ENCODE measurements at places on chromosomes 6 and 20.

DNA sequence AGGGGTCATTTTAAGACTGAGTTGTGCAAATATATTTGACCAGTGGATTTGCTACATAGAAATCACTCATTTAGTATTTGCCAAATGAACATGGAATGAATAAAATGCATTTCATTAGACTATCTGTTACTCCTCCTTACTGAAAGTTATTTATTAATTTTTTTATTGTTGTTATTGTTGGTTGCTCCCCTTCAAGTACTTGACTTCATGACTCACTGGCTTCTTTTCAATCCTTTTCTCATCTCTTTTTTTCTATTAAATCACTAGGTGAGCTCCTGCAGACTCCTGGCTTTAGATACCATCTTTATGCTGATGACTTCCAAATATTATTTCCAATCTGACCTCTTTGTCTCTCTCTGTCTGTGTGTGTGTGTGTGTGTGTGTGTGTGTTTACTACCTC is 192.2 kb upstream of the FAM83B start:
- DNase-seq, result no peak

GRCh38 chr20:57219071-57219677 is 47.3 kb downstream of the BMP7 start:
- no peak for DNase-seq

DNA sequence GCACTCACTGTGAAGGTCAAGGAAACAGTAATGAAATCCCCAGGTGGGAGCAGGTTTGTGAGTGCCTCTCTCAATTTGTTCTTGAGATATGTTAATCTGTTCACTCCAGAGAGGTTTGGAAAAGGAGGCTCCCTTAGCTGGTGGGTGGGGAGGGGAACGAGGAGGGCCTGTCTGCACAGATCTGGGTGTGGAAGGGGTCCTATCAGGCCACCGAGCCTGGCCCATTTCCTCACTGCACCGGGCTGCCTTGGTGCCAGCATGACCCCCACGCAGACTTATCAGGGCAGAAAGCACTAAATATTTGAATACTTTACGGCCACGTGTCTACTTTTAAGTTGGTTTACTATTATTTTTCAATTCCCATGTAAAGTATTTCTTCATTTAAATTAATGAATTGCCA is 8.3 kb downstream of the AGPAT4 start:
- no peak for DNase-seq

GRCh38 chr6:136550045-136550329 is 235 bp downstream of the MAP7 start:
- DNase-seq, result no peak

DNA sequence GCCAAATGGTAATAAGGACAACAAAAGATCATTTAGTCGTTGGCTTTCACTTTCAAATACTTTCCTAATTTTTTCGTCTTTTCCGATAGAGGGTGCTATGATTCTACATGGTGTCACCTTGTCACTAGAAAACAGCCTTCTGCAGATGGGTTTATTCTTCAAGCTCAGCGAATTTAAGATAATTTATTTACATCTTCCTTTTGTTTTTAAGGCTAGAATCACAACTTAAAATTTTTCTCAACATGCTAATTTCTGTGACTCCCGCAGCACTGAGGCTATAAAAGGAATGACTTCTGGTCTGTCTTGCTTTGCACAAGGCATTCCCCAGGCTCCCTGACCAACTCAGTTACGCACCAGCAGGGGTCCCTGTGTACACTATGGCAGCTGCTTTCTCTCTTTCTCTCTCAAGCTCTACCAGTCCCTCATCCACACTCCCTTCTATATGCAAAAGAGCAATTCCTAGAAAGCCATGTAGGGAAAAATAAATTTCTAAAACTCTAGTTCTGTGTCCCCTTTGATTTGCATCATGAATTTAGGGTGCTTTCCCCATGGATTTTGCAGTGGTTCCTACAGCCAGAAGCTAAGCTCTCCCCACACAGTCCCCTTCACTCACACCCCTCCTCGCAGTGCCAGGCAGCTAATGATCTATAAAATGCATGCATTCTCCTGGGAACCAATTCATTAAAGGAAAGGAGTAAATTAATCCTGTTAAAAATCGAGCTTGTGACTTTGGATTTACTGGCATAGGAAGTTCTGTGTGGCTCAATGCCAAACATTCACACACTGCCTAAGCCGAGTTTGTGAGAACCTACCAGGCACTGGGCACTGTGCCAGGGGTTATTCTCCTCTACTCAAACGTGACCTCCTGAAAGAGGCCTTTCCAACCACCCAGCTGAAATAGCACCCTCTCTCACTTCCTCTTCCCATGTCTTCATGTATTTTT is 74.5 kb downstream of the DCDC2 start:
- peak; percentile 74 for DNase-seq

DNA sequence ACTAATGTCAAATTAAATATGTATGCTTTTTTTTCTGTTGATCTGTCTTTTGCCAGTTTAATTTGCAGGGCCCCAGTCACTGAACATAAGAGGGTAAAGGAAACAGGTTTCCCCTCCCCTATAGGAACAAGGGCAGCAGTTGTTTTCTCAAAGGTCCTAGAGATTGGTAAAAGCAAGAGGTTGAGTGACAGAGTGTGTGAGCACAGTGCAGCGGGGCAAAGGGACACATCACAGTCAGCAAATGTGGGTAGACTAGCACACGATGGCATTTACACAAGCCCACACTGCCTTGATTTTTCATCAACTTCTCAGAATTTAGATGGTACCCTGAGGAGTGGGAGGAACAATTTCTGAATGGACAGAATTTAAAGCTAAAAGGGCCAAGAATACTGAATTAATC is 138.7 kb upstream of the MYLIP start:
- no peak for DNase-seq

DNA sequence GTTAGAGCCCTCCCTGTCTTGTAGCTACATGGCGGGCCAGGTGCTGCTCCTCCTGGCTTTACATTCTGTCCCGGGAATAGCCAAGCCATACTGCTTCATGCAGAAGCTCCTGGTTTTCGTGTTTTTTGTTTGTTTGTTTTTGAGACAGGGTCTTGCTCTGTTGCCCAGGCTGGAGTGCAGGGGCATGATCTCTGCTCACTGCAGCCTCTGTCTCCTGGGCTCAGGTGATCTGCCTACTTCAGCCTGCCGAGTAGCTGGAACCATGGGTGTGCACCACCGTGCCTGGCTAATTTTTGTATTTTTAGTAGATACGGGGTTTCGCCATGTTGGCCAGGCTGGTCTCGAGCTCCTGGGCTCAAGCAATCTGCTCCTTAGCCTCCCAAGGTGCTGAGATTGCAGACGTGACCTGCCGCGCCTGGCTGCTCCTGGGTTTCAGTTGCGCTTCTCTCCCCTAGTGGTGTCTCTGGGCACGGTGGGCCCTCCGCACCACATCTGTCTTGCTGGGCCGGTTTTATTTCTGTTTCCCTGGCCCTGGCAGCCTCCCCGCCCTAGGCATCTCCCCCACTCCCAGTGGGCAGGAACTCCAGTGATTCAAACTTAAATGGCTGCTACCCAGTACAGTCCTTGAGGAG is 12.9 kb downstream of the CDYL start:
- DNase-seq, result no peak

DNA sequence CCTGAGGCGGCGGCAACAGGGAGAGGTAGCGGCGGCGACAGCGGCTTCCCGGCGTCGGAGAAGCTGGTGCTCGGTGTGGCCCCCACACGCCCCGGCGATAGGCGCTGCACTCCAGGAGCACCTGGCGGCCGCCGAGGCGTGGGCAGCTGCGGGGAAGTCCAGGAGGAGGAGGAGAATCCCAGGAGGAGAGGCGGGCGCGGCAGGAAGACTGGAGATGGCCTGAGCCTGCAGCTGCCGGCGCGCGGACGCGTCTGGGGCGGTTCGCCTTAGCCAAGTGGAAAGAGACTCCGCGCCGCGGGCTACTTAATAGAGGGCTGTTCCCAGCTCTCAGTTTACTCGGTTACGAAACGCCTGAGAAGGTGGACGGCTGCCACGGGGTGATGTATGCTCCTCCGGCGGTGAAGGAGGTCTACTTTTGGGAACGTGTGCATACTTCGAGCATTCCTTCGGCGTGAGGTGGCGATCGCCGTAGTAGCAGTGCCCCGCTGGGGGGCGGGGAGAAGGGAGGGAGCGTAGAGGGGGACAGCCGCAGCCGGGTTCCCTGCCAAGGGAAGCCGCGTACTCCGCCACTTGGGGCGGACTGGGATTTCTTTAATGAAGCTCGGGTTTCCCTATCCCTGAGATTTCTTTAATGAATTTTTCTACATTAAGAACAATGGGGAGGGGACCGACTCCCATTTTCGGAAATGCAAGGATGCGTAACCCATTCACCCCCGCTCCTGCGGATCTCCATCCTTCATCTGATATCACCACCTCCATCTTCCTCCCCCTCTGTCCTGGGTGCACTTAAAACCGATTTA is at the start of gene COL12A1:
COL12A1 (minus strand) TSS at position 278 of the 800 bp plus-strand sequence. CDS start 3,261 bp downstream, outside the sequence.
- no peak for DNase-seq

- DNase-seq, result no peak
Observed at GRCh38 chr6:40054602-40055001, 120.3 kb upstream of the MOCS1 start.

GRCh38 chr6:144415835-144416237 is 130.7 kb downstream of the UTRN start:
- DNase-seq, result no peak

- no peak for DNase-seq
Observed at GRCh38 chr6:162379757-162380409, 347.7 kb downstream of the PRKN start.

- DNase-seq, result no peak
Observed at GRCh38 chr20:50283922-50284810, 93.5 kb downstream of the CEBPB start.

DNA sequence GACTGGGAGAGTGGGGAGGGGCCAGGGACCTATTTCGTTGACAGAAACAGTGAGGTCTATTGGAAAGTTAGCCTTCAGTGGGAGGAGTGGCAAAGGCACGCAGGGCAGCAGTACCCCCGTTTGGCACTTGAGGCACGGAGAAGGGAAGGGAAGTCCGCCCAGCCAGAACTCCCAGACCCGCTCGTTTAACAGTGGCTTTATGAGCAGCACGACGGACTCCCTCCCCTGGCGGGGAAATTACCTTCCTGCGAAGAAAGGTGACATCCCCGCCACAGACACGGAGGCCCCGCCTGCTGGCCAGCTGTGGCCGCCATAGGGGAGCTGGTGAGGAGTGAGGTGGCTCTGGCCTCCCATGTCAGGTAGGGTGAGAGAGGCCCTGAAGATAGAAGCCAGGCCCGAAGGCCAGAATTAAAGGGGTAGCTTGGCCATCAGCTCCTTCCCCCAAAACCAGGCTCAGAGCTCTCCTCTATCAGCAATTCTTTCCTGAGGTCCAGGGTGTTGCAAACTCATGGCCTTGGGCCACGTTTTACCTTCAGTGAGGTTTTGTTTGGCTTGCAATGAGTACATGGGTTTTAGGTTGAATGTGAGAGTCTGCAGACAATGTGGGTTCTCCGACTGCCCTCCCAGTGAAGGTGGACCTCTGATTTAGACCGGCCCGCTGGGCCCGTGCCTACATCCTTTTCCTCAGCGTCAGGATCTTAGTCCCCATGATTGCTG is 123.7 kb downstream of the MRPL14 start:
- no peak for DNase-seq

- no peak for DNase-seq
Observed at GRCh38 chr6:170269846-170270541, 20.9 kb downstream of the DLL1 start.

DNA sequence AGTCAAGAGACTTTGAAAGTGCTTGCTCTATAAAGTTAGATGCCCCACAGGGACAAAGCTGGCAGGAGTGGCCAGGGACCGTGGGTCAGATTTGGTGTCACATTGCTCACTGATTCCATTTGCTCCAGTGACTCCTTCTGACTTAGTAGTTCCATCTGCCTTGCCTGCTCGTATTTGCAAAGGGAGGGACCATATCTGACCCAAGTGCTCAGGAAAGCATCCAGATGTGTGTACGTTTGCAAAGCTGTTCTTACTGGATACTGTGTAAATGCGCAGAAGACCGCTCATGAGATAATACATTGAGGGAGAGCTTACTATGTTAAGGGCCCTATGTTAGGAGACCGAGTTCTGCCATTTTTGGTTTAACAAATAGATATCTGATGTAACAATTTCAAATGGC is 21.2 kb upstream of the CCN6 start:
- DNase-seq, result no peak

DNA sequence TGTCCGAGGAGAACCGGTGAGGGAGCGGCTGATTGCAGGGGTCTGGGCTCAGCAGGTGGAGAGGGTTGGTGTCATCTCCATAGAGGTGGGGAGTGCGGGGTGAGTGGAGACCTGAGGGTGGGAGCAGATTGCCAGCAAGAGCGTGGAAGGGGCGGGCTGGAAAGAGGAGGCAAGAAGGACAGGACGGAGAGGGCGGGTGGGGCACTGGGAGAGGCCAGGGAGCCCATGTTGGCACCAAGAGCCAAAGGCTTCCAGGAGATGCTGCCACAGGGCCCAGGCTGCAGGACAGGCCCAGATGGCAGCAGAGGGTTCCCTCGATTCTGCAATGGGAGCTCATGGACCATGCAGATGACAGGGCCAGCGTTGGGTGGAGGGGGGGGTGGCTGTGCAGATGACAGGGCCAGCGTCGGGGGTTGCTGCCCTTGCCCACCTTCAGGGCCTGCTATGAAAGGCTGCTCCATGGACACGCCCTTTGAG is 105.4 kb downstream of the TMEM242 start:
- no peak for DNase-seq

DNA sequence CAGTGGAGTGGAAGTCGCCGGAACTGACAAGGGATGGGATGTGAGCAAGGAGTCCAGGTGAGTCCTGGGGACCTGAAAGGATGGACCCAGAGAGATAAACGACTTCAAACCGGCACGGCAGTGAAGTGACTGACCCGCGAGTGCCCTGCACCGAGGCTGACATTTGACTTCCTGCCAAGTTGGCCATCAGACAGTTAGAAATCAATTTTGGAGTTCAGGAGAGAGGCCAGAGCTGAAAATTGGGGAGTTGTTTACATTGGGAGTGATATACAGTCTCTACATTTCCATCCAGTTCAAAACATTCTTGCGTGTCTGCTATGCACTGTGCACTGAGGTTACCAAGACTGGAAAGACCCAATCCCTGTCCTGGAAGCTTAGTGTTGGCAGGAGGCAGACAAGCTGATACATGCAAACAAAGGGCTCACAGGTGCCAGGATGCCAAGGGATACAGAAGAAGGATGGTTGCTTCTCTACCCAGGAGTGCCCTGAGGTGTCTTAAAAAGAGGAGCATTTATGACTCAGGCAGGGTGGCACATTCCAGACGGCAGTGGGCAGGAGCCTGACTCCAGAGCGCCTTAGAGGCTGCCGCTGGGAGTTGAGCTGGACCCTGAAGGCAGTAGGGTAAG is 186.6 kb downstream of the MTHFD1L start:
- DNase-seq, result no peak

- no peak for DNase-seq
Observed at GRCh38 chr6:3359973-3360726, 96.7 kb downstream of the SLC22A23 start.

- DNase-seq, result no peak
Observed at GRCh38 chr20:39899881-39900280, 789.2 kb downstream of the MAFB start.

- no peak for DNase-seq
Observed at GRCh38 chr6:69422475-69422874, 374.3 kb downstream of the LMBRD1 start.

- no peak for DNase-seq
Observed at GRCh38 chr6:167756597-167756996, 70.1 kb upstream of the AFDN start.
